AML-193 (cell line): ENCODE measurements at places on chromosomes 5 and 9.

- no peak for DNase-seq
Observed at GRCh38 chr5:10934783-10935355, 173.8 kb upstream of the DAP start.

GRCh38 chr9:23779220-23779619 is 46.8 kb downstream of the ELAVL2 start:
- no peak for DNase-seq

DNA sequence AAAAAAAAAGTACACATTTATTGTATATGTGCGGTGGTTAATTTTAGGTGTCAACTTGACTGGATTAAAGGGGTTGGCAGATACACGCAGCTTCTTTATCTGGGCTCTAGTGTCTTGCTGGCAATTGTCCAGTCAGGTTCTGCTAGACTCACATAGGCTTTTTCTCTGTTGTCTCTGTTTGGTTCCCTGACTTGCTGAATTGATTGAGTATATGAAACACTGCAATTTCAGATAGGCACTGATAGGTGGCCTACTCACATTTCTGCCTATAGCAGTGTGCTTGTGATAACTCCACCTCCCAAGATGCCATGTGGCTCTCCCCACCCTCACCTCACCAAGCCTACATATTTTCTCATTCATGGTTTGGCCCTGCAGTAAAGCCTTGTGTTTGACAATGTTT is 52.5 kb downstream of the AOPEP start:
- no peak for DNase-seq

- DNase-seq, result no peak
Observed at GRCh38 chr9:94534901-94535300, 20.0 kb upstream of the PCAT7 start.

GRCh38 chr9:92781899-92782298 is 17.3 kb upstream of the BICD2 start:
- DNase-seq, result no peak

- no peak for DNase-seq
Observed at GRCh38 chr5:74543162-74543995, 97.1 kb downstream of the ENC1 start.

DNA sequence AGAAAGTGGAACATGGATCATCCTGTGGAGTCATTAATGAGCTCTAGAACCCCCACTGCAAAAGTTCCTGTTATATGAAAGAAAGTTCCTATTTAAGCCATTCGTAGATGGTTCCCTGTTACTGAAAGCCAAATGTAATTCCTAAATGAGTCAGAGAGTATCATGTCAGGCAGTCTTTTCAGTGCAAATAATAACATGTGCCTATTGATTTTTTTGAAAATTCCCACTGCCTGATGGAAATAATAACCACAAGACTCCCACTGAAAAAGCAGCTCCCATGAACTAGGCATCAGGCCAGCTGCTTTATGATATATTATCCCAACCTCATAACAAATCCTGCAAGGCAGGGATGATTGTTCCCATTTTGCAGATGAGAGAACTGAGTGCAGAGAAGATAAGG is 217.2 kb downstream of the DAB2IP start:
- DNase-seq, result no peak

DNA sequence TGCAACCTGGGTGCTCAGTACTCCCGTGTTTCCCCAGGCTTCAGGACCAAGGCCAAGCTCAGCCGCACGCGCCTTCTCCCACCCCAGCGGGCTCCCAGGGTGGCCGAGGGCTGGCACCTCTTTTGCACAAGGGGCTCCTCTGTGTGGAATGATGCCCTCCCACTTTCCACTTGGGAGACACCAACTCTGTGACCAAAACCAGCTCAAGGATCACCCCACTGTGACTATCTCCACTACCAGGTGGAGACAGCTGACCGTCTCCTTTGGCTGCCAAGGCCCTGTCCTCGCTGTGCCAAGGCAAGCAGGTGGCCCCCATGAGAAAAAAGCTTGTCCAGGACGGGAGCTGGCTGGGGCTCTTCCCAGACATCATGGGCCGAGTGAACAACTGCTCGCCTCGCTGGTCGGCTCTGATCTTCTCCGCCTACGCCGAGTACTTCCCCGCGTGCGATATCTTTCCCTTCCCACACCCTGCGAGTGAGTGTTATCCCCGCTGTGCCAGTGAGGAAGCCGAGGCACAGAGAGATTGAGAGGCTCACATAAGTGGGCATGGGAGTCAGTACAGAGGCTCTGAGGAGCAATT is 132.8 kb downstream of the ZNF354C start:
- DNase-seq, result no peak

- DNase-seq, result no peak
Observed at GRCh38 chr5:88245241-88245892, 23.3 kb downstream of the TMEM161B start.

DNA sequence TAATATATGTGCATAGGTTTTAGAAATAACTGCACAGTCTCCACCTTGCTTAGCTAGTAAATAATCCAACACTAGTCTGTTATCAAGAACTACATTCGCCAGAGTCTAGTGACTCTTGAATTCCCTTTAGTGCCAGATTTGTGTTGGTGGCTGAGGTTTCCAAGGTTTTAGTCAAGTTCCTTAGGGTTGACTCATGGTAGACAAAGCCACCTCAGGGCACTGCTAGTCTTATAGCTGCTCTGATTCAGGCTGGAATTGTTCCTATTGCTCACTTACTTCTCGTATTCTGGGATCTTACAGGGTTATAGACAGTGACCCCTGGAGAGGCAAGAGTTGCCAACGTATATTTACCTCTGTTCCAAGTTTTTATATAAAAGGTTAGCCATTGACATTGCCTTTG is 1369.8 kb upstream of the CDH9 start:
- no peak for DNase-seq

GRCh38 chr9:131092548-131093440 is 3.5 kb upstream of the AIF1L start:
- DNase-seq, result no peak

- DNase-seq, result no peak
Observed at GRCh38 chr9:99054581-99054980, 50.3 kb upstream of the TGFBR1 start.

DNA sequence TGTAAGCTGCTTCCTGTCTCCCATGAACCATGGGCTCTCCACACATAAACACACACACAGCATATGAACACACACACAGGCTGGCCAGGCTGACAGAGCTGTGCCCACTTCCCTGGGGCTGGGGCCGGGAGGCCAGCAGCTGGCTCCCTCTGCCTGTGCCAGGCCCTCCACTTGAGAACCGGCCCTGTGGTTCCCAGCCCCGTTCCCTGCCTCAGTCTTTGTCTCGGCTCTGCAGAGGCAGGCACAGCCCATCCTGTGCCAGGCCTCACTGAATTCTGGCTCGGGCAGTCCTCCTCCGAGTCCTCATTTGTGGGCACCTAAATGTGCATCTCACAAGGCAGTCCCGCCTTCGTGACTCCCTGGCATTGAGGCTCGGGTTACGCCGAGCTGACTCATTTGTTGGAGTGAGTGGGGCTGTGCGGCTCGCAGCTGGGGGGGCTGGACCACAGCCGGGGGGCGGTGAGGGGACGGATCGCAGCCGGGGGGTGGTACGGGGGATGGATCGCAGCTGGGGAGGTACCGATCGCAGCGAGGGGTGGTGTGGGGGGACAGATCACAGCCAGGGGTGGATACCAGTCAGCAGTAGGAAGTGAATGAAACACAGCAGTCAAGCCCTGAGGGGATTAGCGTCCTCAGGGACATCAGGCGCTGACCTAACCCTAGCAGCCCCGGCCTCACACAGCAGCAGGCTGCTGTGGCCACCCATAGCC is 72.3 kb downstream of the PSMB7 start:
- no peak for DNase-seq

- no peak for DNase-seq
Observed at GRCh38 chr9:110008663-110009062, 199.3 kb downstream of the C9orf152 start.

- no peak for DNase-seq
Observed at GRCh38 chr5:111948092-111948841, 191.3 kb upstream of the NREP start.

GRCh38 chr5:121762426-121762825 is 89.3 kb upstream of the FTMT start:
- no peak for DNase-seq

DNA sequence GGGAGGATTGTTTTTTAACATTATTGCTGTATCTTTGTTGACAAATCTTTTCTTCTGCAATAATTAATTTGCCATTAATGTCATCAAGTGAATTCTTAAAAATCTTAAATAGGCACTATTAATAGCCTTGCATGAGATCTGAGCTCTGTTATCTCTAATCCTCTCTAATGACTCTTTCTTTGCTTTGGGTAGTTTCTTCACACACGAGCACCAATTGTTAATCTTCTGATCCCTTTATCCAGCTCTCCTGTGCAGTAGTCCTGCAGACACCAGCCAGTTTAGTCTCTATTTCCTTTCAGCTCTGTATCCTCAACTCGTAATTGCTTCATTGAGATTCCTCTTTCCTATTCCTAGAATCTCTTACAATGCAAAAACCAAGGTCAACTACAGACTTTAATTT is 8.1 kb downstream of the SPINK14 start:
- no peak for DNase-seq

- no peak for DNase-seq
Observed at GRCh38 chr9:118029425-118029824, 325.2 kb downstream of the TLR4 start.

GRCh38 chr5:64207978-64208377 is 42.3 kb downstream of the RNF180 start:
- peak; percentile 32 for DNase-seq

GRCh38 chr9:99433555-99433954 is 211.5 kb downstream of the SEC61B start:
- peak; percentile 45 for DNase-seq

- no peak for DNase-seq
Observed at GRCh38 chr5:60417500-60418181, 282.3 kb downstream of the DEPDC1B start.

DNA sequence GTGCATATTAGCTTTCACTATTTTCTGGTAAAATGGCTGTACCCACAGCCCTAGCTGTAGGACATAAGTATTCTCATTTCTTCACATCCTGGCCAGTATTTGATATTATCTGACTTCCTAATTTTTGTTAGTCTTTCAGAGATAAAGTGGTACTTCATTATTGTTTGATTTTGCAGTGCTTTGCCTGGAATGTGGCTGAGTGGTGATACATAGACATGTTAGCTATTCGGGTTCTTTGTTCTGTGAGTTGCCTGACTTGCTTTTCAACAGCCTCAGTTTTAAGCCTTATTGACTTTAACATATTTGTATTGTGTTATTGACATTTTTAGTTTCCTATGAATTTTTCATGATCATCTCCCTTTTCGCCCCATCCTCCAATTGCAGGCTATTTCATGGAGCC is 161.1 kb downstream of the GABBR2 start:
- DNase-seq, result no peak

DNA sequence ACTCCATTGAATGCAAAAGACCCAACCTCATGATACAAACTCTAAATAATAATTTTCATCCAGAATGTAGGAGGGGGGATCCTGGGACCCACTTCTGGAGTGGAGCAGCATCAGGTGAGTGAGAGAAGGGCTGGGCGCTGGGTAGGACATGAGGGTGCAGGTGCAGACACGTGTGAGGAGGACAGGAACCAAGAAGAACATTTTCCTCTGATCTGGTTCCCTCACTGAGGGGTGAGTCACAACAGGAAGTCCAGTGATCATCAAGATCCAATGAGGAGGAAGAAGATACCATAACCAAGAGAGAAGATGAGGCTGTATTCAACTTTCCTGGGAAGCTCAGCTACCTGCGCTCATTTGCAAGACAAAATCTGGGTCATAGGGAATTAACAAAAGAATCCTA is 57.4 kb downstream of the SFXN1 start:
- DNase-seq, result no peak

DNA sequence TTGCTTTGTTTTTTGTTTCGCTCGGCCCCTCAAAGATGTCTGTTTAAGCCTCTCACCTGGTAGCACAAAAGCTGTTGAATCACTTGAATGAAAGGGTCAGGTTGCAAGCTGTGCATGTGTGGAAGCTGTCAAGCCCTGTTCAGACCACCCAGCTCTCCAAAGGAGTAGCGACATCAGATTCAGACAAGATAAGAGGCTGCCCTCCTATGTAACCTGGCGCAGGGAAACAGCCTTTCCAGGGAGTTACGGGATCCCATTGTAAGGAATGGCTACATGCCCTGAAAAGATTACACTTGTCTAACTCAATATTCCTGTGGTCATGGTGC is 2.9 kb downstream of the FREM1 start:
- no peak for DNase-seq
